ENCODE measurements at places on chromosomes 16 and 17. TPM values are rescaled to one million over a fixed set of nuclear protein-coding genes. Genes with fewer than 3 reads are reported as not detected.

Gene NPW
- not detected for polyA plus RNA-seq

Gene TMEM98
- 44.0 TPM for polyA plus RNA-seq

Gene ENKD1
- 38.3 TPM for polyA plus RNA-seq

GRCh38 chr17:83012868-83013778, 66.3 kb upstream of the METRNL start:
- DNase-seq: peak; percentile 79

GRCh38 chr16:84836234-84836647, 16.5 kb downstream of the CRISPLD2 start:
- DNase-seq: peak; percentile 77

DNA sequence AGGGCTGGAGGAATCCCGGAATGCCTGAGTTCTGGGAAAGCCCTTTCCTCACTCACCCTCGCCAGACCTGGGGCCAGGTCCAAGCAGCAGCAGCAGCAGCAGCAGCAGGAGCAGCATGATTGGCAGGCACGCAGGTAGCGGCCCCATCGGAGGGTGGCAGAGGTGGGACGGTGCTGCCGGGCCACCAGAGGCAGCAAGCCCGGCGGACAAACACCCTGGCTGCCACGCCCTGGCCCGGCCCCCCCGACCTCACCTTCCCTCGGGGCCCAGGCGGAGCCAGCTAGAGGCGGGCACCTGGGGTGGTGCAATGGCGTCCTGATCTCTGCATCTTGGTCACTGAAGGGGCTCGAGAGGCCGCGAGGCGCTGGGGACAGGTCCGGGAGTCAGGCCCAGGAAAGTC, 122.4 kb downstream of the LAT start:
- DNase-seq: no peak

GRCh38 chr17:36673068-36673467, 71.7 kb downstream of the MRM1 start:
- no peak for DNase-seq

GRCh38 chr17:79023180-79023705, 726 bp upstream of the C1QTNF1 start:
- DNase-seq: no peak

- peak; percentile 98 for DNase-seq
Measured at GRCh38 chr17:18855831-18856569, 1.9 kb upstream of the PRPSAP2 start.

Gene SLC5A2
- 208 TPM for polyA plus RNA-seq

DNA sequence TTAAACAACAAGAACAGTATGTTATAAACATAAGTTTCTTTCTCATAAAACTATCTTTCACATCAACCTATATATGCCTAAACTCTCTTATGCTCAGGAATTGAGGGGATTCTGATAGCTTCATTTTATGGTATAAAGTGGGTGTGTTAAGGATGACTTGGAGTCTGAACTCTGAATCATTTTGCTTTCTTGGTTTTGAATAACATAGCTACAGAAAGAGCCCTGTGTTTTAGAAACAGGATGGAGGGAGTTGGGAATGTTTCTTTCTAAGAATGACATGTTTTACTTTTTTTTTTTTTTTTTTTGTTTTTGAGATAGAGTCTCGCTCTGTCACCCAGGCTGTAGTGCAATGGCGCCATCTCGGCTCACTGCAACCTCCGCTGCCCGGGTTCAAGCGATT, 50.1 kb downstream of the RHOT1 start:
- no peak for DNase-seq

- no peak for DNase-seq
Measured at GRCh38 chr16:85673529-85674417, 15.0 kb downstream of the GINS2 start.

- peak; percentile 41 for DNase-seq
Measured at GRCh38 chr16:88282564-88283395, 100.0 kb upstream of the ZNF469 start.

Gene KRTAP9-2
- polyA plus RNA-seq: not detected

Gene TP53TG3B
- polyA plus RNA-seq: not detected

DNA sequence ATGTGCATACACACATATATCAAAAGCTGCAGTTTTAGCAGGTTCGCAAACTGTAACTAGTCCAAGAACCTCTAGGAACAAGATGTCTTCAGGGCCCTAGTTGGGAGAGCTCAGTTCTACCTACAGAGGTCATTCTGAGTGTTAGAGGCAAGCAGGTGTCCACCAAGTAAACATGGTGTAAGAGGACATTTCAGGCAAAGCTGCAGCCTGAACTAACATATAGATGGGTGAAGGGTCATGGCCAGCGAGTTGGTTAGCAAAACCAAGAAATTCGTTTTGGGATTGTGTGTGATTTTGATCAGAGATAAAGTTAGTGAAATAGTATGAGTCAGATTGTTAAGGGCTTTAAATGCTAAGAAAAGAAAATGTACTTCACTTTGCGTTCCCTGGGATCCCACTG, 24.6 kb downstream of the C17orf75 start:
- no peak for DNase-seq

GRCh38 chr17:77300016-77300686, 159.4 kb downstream of the SEC14L1 start:
- DNase-seq: no peak

DNA sequence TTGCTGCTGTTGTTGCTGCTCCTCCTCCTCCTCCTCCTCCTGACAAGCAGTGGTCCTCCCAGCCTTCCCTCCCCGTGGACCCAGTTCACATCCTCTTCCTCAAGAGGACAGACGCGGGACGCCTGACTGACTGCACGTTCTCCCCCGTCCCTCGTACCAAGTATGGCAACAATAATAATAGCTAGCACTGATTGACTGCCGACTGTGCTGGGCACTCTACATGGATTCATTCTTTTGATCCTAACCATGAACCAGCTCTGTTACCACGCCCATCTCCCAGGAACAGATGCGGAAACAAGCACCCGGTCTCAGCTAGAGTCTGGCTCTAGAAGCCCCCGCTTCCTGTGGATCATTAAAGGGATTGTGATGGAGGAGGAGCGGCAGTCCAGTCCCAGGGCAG, 78.0 kb downstream of the GNAO1 start:
- DNase-seq: peak; percentile 25

GRCh38 chr17:55264278-55264644, 499 bp upstream of the HLF start:
- peak; percentile 39 for DNase-seq

Gene REXO5
- polyA plus RNA-seq: 1.6 TPM

DNA sequence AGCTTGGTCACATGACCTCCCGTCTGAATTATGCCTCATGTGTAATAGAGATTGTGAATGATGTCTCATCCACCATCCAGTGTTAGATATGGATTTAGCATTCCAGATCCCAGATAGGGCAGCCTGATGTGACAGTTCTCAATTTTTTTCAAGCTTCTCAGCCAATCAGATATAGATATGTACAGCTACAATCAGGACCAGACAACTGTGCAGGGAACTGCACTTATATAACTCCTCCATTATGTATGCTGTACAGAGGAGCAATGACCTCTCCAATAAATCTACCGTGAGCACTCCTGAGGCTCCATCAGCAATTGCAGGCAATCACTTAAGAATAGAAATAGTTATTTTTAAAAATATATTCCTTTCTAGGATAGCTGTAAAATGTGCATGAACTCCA, 722.8 kb upstream of the SOX9 start:
- no peak for DNase-seq

- peak; percentile 3 for DNase-seq
Measured at GRCh38 chr17:77610972-77611521, 347.5 kb upstream of the TNRC6C start.

Gene CUEDC1
- 33.0 TPM for polyA plus RNA-seq

DNA sequence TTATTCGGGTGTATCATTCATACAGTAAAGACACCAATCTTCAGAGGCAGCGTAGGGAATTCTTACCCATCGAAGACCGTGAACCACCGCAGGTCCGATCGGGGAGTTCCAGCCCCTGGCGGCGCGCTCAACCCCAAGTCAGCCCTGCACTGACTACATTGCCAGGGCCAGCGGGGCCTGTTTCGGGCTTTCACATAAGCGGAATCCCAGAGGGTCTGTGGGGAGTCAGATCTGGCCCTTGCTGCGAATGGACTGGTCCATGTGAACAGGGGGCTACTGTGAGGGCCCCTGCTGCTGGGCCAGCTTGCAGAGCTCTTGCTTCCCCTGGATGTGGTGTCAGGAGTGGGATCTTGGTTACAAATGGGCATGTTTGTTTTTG, 7.6 kb downstream of the PDE6G start:
- DNase-seq: no peak

Gene C1QTNF1
- 18.0 TPM for polyA plus RNA-seq

- peak; percentile 50 for DNase-seq
Measured at GRCh38 chr16:54933281-54934011, 2.8 kb downstream of the IRX5 start.

Gene KRT24
- not detected for polyA plus RNA-seq
